ENCODE measurements at places on chromosomes 6 and 20. TPM values are rescaled to one million over a fixed set of nuclear protein-coding genes. Genes with fewer than 3 reads are reported as not detected.

GRCh38 chr6:39422238-39422637, 99.7 kb upstream of the KCNK16 start:
- H3K4me3 ChIP-seq = no peak overlapping the region
- no peaks in the 10 kb centered on the region for H3K27me3 ChIP-seq
- H3K27ac ChIP-seq = no peak overlapping the region
- no peak for DNase-seq

PTK6 gene
- 1.1 TPM for total RNA-seq

GRCh38 chr6:148138573-148138972, 204.1 kb upstream of the SASH1 start:
- no peak overlapping the region for H3K27ac ChIP-seq
- H3K36me3 ChIP-seq = no peaks in the 10 kb centered on the region
- H3K4me3 ChIP-seq = no peak overlapping the region
- H3K27me3 ChIP-seq = no peaks in the 10 kb centered on the region

DNA sequence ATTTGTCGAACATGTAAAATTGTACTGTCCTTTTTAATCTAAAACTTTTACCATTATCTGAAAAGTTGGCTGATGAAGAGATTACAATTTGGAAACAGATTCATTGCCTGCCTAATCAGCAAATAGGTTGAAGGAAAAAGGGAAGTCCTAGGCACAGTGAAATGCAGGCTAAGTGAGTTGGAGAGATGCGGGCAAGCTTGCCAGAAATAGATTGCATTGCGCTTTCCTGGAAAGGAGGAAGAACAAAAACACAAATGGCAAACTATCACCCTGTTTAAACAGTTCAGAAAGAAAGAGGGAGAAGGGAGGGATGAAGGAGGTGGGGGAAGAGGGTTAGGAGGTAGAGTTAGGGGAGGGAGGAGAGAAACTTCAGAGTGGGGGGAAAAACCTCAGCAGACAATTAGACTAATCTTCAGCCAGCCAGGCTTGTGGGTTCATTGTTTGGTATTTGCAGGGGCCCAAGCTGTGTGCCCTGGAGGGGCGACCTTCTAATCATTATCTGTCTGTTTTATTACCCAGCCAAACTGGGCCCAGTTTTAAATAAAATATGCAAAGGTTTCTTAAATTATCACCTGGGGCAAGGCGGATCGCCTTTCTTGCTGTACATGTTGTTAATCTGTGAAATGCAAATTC, 465.2 kb downstream of the TFAP2B start:
- no peak overlapping the region for H3K27ac ChIP-seq
- no peaks in the 10 kb centered on the region for H3K36me3 ChIP-seq
- DNase-seq = no peak
- H3K4me3 ChIP-seq = no peak overlapping the region

All from kidney (tissue), 22 donors.